Neuronal stem cell (in vitro differentiated cells): ENCODE measurements at places on chromosomes 11 and 22.
A peak's percentile ranks its signal among the peaks of the same experiment; 100 is the strongest.

DNA sequence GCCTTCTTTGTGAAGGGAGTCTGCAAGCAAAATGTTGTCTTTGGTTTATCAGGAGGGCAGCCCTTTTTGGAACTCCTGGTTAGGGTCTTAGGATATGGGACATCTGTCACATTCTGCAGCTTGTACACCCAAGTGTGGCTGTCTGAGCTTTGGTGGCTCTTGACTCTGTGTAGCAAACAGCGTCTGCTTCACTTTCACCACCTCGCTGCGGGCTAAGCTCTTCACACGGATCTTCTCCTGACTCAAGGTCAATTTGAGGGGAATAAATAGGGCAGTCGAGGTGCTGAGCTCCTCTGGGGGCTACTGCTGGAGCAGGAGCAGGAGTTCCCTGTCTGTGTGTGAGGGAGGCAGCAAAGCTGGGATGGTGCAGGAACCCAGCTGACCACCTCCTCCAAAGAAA lies 10.6 kb downstream of the MICAL2 start:
- DNase-seq, result no peak

DNA sequence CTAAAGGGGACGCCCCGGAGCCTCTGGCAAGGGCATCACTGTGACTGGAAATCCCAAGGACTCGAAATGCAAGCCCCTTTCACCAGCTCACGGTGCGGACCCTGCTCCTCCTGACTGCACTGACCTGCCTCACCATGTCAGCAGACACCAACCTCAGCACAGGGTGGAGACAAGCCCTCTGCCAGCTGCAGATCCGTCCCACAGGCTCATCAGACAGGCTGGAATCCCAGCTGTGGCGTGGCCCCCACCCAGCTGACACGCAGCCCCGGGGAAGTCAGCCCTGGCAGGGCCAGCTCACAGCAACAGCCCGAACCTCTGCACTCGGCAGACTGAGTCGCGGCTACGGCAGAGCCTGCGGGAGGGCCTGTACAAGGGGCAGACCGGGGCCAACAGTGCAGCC lies 36.8 kb downstream of the BRD1 start:
- DNase-seq, result no peak

- no peak for DNase-seq
These were observed 866.8 kb downstream of the TBC1D22A start for GRCh38 chr22:47629273-47629711.

DNA sequence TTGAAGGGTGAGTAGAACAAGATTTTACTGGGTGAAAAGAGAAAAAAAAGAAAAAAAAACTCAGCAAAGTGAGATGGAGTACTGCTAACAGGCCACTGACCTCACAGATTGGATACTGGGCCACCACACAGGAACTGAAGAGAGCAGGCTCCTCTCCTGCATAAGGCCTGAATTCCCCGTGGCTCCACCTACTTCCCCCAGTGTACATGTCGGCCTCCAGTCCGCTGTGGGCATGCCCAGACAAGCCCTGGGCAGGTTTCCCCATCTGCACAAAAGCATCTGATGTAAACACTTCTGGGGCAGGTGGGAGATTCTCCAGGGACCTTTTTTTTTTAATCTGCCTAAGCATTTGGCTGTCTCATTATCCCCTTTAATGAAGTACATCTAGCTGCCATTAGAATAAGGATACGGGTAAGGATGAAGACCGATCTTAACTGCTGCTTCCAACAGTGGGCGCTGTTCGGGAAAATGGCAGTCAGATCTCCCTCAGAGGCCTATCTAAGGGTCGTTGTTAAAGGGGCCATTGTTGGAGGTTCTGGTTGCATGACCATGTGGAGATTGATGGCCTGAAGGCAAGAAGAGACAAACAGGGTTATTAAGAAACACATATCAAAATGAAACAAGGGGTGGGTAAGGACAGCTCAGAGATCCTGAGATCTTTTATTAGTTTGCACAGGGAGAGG lies 48.5 kb downstream of the MS4A13 start:
- DNase-seq, result no peak

DNA sequence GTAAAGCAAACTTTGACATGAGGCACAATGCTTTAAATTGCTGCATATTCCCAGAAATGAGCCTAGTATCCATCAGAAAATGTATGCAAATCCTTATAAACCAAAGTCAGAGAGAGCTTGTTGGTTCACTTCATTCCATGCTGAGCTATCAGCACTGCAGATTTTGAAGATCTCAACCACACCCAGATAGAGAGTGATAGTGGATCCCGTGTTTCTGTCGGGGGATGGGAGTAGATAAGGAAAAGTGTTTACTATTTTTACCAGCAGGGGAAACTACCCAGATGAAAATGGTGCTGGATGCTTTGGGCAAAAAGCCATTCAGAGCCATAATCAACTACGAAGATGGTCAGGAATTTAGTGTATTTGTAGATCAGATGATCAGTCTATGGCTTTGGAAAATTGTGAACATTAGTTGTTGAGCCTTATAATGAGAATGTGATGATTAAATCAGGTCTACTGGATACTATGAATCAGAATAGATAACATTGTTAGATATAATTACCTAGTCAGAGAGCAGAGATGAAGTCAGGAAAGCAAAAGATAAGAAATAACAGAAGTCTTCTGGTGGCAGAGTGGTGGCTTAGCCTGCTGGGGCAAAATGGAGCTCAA lies 10.8 kb downstream of the OR51B6 start:
- no peak for DNase-seq

DNA sequence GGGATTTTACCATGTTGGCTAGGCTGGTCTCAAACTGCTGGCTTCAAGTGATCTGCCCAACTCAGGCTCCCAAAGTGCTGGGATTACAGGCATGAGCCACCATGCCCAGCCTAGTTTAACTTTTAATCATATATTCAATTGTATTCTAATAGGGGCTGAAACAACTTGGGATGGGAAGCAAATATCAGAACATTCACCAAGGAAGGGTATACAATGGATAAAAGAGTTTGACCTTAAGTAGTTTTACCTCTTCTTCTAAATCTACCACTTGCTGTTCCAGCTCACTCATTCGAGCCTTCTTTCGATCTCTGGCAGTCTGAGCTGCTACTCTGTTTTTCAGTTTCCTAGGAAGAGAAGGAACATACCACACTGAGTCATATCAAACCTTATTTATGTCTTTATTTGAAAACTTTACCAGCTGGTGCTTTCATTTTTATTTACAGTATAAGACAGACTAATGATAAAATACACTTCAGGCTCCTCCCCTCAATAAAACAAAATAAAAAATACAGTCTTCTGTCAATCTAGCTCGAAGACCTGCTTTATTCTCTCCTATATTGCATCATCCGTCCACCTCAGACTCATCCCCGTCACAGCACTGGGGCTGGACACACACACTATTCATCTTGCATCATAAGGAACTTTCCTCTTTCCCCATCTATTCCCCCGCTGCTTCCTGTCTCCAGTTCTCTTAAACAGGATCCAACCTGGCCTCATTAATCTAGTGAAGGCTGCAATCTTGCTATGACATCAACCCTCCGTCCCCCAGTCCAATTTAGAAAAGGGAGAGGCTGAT lies 1.4 kb downstream of the XBP1 start:
- DNase-seq, result no peak

- no peak for DNase-seq
These were observed 27.6 kb upstream of the TOLLIP start for GRCh38 chr11:1336836-1337646.

- no peak for DNase-seq
These were observed 20.7 kb downstream of the SUN2 start for GRCh38 chr22:38735126-38735464.

DNA sequence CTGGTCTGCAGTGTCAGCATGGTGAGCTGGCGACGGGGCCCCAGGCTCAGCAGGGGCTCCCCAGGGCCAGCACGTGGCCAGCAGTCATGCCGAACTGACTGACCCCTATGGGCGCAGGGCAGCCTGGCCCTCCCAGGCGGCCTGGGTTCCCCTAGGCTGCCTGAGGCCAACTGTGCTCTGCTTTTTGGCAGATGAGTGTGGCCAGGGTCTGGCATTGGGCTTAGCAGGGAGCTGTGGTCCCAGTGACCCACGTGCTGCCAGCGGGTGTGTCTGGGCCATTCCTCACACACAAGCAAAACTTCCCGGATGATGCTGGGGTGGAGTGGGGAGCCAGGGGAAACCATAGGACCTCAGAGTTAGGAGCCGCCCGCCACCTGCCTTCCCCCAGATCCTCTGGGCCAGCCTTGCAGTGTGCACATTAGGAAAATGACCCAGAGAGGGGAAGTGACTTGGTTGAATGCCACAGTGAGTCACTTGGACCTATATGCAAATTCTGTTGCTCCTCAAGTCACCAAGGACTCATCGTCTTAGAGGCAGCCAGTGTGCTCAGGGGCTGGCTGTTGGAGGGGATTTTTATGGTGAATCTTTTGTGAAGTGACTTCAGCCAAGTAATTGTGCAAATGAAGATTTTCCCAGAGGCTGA lies 6.5 kb downstream of the ADORA2A start:
- DNase-seq, result no peak

DNA sequence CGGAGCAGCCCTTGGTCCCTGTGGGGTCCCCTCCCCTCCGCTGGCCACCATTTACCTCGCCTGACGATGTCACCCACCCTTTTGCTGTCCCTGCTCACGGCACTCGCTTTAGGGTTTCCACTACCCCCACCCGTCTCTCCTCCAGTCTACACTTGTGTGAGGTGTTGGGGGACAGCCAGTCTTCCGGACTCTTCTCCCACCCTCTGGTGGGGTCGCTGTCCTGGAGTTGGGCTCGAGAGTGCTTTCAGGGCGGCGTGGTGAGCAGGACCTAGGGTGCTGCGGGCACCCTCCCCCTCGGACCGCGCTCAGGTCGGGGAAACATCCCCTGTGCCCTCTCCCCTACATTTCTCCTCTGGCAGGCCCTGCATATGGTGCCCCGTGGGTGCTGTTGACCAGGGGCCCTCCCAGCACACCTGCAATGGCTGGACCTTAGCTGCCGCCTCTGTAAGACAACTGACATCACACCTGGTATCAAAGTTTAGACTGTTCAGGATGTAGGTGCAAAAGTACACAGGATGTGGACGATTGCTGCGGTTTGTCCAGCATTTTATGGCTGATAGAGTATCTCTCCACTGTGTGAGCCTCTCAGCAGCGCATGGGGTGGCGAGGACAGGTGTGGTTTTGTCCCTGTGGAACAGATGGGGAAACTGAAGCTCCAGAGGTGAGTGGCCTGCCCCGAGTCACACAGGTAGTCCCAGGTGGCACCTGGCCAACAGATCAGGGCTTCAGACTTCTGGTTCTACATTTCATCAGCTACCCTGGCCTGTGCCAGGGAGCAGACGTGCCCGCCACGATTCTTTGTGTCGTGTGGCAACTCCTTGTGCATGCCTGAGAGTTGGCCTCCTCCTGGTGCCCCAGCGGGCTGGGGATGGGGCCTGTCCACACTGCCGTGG lies 1.2 kb downstream of the GRK2 start:
- no peak for DNase-seq

DNA sequence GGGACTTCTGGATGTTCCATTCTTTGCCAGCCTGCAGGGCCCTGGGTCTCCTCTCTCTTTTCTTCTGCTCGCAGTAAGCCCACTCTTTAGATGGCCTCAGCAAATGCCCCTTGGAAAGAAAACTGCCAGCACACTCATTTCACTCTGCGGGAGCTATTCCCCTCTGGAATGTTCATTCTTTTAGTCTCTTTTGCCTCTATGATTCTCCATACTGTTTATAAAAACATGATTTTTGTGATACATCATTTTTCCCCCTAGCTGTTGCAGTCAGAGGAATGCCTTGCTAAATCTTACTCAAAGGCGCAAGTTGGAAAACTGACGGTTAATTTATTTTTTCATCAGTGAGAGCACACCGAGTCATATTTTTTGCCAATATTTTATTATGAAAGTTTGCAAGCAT lies 184.9 kb downstream of the SNX19 start:
- no peak for DNase-seq

- DNase-seq, result no peak
These were observed 25.9 kb downstream of the PHLDB1 start for GRCh38 chr11:118633319-118633690.

DNA sequence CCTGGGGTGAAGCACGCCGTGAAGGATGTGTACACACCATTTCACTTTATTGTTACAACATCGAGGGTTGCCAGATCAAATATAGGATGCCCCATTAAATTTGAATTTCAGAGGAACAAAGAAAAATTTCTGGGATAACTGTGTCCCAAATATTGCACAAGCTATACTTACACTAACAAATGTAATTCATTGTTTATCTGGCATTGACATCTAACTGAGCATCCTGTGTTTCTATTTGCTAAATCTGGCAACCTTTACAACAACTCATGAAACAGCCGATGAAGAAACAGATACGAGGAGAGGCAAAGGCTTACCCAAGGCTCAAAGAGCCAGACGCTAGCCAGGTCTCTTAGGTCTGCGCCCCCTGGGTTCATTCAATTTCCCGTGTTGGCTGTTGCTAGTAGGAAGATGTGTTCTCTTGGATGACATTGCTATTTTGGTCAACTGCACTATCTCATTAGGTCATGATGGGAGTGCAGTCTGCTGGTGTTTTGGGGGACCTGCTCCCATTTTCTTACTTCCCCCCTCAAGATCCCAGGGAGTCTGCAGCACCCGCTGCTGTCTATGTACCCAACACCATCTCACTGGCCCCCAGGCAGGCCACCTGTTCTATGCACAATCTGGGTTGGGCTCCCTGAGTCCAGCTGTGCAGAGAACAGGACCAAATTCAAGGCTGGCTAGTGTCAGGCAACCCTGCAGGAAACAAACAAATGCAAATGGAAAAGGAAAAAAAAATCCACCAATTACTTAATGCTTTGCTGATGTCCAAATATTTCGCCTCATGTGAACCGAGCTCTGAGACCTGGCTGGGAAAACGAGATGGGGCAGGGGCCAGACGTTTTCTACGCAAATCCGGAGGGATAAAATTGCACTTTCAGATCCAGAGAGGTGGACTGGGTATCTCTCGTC lies 560.9 kb downstream of the MIAT start:
- DNase-seq, result no peak

DNA sequence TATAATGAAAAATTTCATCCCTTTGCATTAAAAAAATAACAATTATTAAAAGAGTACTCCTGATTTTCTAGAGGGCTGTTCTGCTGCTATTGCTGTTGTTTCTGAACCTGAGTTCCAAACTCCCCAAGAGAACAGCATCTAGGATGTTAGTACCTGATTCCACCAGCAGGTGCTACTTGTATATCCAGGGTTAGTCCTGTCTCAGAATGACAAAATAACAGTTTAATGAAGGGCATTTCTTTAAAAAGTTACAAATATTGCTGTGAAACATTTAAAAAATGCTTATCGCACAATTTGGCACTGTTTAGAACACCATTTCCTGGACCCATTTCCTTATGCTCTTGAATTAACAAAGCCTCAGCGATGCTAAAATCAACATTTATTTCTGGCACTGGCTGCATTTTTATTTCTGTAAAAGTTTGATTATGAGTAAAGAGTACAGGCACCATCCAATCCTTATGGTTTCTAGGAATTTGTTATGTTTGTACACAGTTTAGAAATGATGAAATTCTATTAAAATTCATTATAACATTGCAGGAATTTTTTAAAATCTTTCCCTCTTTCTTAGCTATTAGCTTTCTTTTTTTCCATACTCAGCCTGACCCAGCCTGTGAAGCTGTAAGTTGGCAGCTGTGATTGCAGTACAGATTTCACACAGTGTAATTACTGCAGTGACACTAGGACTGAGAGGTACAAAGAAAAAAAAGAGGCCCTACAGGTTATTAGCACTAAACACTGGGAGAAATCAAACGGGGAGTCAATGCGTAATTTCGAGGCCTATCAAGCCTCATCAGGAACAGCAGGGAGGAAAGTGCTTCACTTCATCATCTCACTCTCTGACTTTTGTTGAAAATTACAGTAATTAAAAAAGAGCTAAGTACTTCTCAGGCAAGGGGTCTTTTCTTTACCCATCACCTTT lies 208.8 kb downstream of the DCDC1 start:
- DNase-seq, result peak; percentile 8

- DNase-seq, result no peak
These were observed 4.4 kb downstream of the HPS5 start for GRCh38 chr11:18317551-18317950.

GRCh38 chr22:31313366-31314147 lies 21.3 kb upstream of the PIK3IP1 start:
- peak; percentile 54 for DNase-seq
